Fibroblast of mammary gland (primary cell): ENCODE measurements at places on chromosomes 1 and 21.
A peak's percentile ranks its signal among the peaks of the same experiment; 100 is the strongest.

GRCh38 chr1:201452866-201453265 lies 16.1 kb downstream of the PHLDA3 start:
- DNase-seq = no peak

DNA sequence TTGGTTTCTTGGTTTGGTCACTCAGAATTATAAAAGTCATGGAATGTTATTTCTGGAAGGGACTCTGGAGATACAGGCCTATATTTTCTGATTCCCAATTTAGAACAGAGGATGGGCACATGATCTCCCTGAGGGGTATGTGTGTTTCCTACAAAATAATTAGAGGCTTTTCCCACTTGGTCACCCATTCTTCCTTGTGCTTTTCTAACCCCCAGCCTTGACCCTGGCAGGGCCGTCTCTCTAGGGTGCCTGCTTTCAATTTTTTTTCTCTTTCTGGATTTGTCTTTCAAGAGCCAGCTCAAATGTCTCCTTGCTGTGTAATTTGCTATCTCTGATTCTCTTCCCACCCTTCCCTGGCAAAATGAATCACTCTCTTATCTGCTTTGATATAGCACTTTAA lies 131.9 kb downstream of the HLX start:
- no peak for DNase-seq

- no peak for DNase-seq
Measured at GRCh38 chr1:23825762-23826522, 713 bp upstream of the HMGCL start.

DNA sequence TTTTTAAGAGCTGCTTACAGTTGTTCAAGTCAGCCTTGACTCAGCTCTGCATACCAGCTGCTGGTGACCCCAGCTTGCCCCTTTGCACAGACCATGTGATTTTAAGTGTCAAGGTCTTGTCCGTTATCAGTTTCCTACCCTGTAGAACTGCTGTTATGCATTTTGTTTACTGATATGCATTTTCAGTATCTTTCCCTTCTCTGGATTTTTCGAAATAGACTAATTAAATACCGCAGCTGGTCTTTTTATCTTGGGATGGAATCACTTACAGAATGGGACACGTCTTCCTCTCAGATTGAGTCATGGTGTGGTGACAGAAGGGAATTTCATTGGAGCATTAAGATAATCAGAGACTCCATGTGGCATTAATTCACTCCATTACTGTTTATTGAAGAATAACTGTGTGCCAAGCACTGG lies 145.6 kb downstream of the FMN2 start:
- peak; percentile 42 for DNase-seq

- DNase-seq = no peak
Measured at GRCh38 chr21:31874812-31875212, 2.0 kb downstream of the HUNK start.

DNA sequence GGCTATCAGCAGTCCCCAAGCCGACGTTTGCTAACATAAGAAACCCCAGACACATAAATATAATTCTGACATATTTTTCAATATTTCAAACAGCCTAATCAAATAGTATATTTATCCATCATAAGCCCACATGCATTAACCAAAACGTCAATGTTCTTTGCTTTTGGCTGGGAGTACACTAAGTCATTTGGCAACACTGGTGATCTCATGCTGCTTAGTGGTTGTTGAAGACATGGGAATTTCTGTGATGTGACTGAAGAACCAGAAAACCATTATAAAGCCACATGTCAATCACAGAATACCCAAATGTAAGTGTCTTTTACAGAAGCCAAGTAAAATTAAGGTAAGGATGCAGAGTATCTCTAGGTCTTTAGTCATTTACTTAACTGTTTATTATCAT lies 57.6 kb downstream of the PLPPR5 start:
- peak; percentile 54 for DNase-seq

DNA sequence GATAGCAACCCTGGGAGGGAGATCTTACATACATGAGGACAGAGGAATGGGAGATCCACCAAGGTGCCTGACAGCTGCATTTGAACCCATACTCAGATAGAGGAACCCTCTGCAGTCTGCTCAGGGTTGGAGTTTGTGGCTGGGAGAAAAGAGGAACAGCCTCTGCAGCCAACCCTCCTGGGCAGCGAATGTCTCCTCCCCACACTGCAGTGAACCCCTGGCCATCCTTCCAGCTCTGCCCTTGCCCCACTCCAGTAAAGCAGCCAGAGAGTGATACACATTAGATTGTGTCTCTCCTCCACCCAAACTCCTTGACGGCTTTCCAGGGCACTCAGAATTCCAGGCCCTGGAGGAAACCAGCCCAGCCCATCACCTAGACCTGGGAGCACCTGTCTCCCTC lies 137.7 kb downstream of the RUNX1 start:
- no peak for DNase-seq

DNA sequence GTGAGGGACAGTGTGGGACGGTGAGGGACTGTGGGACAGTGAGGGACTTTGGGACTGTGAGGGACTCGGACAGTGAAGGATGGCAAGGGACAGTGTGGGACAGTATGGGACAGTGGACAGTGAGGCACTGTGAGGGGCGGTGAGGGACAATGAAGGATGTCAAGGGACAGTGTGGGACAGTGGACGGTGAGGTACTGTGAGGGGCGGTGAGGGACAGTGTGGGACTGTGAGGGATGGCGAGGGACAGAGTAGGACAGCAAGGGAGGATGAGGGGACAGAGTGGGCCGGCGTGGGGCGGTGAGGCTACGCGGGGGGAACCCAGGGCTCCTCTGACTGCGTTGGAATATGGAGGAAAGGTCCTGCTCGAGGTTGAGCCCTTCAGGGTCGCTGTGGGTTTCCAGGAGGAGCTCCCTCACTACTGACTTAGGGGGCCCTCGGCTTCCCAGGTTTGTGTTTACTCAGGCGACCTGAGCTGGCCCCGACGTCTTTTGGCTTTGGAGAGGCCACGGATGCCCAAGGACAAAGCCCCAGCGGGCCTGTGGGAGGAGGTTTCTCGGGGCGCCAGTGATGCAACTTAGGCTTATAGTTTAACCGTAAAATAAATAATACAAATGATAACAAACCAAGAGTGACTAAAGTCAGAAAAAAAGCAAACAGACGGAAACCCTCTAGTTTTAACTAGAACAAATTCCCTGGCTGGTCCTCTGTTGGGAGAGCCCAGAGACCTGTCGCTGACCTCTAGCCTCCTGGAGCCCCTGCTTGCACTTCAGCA lies 1.1 kb upstream of the ERRFI1 start:
- peak; percentile 64 for DNase-seq

- no peak for DNase-seq
Measured at GRCh38 chr21:35405981-35406380, 356.9 kb upstream of the RUNX1 start.

- no peak for DNase-seq
Measured at GRCh38 chr1:1220197-1220596, 6.2 kb upstream of the TNFRSF4 start.

GRCh38 chr1:207836591-207837347 lies 74.2 kb downstream of the CD34 start:
- DNase-seq = no peak

GRCh38 chr1:1206966-1207531 lies 657 bp upstream of the TNFRSF18 start:
- no peak for DNase-seq

- no peak for DNase-seq
Measured at GRCh38 chr1:15273274-15273673, 26.3 kb downstream of the FHAD1 start.
